Suppressor macrophage treated with lipopolysaccharide for 4 hours (primary cell): ENCODE measurements at places on chromosomes 6 and 20.

DNA sequence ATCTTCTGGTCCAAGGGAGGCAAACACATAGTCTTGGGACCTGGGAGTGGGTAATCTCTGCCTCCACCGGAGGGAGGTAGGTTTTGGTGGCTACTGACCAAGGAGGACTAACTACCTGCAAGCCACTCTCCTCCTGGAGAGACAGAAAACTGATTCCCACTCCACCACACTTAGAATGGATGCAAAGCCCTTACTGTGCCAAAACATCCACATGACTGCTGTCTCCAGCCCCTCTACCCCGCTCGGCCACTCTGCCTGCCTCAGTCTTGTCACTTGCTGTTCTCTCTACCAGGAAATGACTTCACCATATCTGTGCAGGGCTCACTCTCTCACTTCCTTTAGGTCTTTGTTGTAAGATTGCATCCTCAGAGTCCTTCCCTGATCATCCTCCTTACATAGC is 129.5 kb upstream of the ARG1 start:
- no peak for DNase-seq

DNA sequence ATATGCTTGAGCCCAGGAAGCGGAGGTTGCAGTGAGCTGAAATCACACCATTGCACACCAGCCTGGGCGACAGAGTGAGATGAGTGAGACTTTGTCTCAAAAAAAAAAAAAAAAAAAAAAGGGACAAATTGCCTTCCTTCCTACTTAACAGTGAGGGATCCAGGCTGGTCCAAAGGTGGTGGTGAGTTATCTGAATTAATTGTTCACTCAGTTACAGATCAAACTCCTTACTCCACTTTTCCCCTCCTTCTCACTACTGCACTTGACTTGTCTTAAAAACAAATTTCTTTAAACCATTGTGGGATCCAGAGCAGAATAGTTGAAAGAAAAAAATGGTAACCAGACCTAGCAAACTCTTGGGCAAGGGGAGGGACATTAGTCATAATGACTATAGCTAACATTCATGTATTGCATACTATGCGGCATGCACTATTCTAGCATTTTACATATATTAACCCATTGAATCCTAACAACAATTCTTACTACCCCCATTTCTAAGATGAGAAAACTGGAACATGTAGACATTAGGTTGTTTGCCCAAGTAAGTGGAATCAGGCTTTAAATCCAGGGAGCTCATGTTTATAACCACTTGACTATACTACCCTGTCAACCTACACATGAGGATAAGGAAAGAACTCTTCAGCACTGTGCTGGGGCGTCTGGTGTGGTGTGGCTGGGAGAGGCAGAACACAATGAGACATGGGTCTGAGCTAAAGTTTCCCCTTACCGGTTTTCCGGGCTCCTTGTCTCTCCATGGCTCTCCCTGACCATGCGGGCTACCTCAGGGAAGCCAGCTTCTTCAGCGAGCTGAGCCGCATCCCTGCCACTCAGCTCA is 1.5 kb downstream of the GPANK1 start:
- peak; percentile 55 for DNase-seq

DNA sequence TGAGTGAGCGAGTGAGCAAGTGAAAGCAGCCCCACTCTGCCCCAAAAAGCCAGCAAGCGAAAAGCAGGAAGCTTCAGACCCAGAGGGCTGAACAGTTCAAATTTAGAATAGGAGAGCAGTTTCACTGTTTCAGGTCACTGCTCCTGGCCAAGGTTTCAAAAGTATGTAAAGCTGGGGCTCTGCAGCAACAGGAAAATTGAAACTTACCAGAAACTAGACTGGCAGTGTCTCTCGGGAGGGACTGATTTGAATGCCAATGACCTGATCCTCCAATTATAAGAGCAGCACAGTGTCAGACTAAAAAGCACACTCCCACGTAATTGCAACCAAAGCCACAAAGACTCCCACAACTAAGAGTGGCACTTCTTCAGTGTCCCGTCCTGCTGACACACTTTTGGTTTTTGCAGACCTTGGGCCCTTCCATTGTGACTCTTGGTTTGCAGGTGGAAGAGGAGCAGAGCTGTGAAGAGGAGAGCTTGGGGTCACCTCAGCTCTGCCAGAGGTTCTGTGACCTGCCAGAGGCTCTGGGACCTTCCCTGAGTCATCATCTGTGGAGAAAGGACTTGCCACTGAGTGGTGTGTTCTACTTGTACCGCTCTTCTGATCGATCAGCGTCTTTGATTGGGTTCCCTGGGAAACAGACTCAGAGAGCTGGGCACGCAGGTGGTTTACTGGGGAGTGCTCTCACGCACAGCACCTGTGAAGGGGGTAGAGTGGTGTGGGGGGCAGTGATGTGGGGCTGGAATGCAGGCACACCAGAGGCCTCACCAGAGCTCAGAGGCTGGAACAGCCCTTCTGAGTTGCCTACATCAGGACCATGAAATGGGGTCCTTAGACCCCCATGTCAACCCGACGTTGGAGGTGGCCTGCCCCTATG is 52.7 kb upstream of the PTGIS start:
- DNase-seq, result peak; percentile 39

GRCh38 chr6:132320007-132320406 is 81.3 kb downstream of the MOXD1 start:
- no peak for DNase-seq

GRCh38 chr6:83847179-83847578 is 6.0 kb upstream of the RIPPLY2 start:
- peak; percentile 19 for DNase-seq

DNA sequence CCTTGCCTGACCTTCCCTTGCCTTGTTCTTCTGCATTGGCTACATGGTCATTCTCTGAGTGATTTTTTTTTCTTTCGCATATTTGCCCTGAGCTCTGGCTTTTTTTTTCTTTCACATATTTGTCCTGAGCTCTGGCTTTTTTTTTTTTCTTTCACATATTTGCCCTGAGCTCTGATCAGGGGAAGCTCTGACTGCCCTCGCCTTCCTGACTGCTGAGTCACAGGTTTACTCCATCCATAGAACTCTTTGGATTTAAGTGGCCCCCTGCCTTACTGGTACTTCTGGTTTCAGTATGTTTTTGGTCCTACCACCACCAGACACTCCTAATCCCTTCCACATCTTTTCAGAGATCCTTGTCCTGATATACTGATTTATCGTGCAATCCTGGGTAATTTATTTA is 201.1 kb downstream of the OGFRL1 start:
- DNase-seq, result peak; percentile 30

- DNase-seq, result no peak
These were observed 64.2 kb downstream of the EDN3 start for GRCh38 chr20:59364611-59365010.
